ENCODE measurements at places on chromosomes 7 and 10.
A peak's percentile ranks its signal among the peaks of the same experiment; 100 is the strongest.

- DNase-seq: no peak
Observed at GRCh38 chr10:84424731-84425167, 96.4 kb downstream of the CCSER2 start.

- no peak for DNase-seq
Observed at GRCh38 chr10:94013331-94013760, 19.6 kb downstream of the PLCE1 start.

GRCh38 chr7:111090846-111091245 is at the start of gene LRRN3:
TSS of gene LRRN3 (plus strand) at chr7:111091127. CDS start at chr7:111122773, 31,646 bp downstream.
- no peak for DNase-seq

DNA sequence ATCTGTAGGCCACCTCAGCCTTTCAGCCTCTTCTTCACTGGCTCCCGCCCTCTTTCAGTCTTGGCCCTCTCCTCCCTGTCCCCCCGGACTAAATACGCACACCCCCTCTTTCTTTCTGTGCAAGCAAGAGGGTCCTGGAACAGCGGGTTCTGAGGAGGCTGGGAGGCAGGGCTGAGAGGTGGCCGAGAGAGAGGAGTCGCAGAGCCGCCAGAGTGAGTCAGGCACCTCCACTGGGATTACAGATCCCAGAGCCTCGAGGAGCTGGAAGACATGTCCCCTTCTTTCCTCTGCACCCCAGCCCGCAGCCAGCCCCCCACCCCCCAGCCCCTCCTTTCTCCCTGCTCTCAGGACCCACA is 182 bp downstream of the CCDC136 start:
- DNase-seq: no peak

DNA sequence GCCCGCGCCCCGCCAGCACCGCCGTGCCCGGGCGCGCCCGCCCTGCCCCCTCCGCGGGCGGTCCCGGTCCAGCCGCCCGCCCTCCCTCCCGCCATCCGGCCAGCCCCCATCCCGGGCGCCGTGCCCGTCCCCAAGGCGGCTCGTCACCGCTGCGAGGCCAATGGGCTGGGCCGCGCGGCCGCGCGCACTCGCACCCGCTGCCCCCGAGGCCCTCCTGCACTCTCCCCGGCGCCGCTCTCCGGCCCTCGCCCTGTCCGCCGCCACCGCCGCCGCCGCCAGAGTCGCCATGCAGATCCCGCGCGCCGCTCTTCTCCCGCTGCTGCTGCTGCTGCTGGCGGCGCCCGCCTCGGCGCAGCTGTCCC is at the start of gene HTRA1:
TSS of gene HTRA1 (plus strand) at position 187 of the 362 bp plus-strand sequence. CDS start at position 287, 100 bp downstream.
- no peak for DNase-seq

DNA sequence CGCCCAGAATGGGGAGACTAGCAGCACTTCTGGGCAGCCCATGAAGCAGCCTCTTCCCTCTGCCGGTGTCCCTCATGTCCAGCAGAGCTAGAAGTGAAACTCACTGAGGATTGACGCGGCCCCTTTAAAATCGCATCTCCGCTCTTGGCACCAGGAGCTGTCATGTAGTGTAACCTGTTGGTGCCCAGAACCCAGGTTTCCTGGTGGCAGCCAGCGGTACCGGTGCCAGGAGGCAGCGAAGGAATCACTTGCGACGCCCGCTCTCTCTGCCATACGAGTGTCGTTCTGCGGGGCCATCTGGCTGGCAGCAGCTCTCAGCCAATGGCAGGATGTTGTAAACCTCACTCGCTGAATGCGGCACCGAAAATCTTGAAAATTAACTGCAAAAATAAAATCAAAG is 82.7 kb downstream of the CUX1 start:
- no peak for DNase-seq

- DNase-seq: no peak
Observed at GRCh38 chr7:43313628-43314378, 201.4 kb downstream of the HECW1 start.

DNA sequence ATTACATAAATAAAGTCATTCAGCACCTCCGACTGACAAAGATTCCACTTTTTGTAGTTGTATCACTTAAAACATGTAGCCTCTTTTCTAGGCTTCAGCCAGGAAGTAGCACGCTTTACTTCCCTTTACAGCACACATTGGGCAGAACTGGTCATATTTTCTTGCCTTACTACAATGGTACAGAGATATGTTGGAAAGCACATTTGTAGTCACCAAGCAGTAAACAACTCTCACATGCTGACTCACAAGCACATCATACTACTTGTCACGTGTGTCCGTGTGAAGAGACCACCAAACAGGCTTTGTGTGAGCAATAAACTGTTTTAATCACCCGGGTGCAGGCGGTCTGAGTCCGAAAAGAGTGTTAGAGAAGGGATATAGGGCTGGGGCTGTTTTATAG is 1071.8 kb downstream of the DNAJB9 start:
- DNase-seq: no peak

DNA sequence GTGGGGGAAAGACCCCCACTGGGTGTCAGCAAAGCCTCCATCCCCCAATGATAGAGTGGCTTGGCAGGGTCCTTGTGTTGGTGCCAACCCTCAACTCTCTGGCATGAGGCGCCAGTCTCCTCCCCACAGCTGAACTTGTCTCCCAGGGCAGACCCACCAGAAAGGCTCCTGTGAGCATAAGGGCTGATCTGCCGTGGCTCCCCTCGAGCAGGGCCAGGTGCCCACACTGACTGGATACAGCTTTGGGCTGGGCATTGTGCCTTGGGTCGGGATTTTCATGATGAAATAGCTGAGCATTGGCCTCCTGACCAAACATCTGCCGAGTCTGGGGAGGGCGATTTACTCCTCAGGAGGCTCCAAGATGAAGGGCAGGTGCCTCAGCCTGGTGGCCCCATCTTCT is 68.1 kb upstream of the NPTX2 start:
- no peak for DNase-seq

- no peak for DNase-seq
Observed at GRCh38 chr10:14625192-14625631, 149.5 kb downstream of the FAM107B start.

- no peak for DNase-seq
Observed at GRCh38 chr10:132311338-132311939, 3.7 kb upstream of the STK32C start.

DNA sequence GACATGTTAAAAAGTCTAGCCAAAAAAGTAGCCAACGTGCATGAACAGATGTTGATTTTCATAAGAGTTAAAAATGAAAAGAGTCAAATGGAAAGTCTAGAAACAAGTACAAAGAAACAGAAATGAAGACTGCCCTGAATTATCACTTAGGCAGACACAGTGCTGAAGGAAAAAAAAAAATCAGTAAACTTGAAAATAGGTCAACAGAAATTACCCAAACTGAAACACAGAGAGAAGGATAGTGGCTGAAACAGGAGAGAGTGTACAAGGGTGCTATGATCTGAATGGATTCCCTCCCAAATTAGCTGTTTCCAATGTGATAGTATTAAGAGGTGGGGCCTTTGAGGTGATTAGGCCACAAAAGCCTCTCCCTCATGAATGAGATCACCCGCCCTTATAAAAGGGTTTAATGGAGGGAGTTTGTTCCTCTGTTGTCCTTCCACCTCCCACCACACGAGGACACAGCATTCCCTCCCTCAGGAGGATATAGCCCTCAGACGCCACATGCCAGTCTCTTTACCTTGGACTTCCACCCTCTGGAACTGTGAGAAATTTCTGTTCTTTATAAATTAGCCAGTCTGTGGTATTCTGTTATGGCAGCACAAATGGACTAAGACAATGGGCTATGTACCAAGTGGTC is 249.7 kb downstream of the AHR start:
- DNase-seq: no peak

- peak; percentile 49 for DNase-seq
Observed at GRCh38 chr7:20330239-20330927, at the start of gene ITGB8. TSS of gene ITGB8 (plus strand) at chr7:20330900. CDS start at chr7:20331807, 907 bp downstream.

DNA sequence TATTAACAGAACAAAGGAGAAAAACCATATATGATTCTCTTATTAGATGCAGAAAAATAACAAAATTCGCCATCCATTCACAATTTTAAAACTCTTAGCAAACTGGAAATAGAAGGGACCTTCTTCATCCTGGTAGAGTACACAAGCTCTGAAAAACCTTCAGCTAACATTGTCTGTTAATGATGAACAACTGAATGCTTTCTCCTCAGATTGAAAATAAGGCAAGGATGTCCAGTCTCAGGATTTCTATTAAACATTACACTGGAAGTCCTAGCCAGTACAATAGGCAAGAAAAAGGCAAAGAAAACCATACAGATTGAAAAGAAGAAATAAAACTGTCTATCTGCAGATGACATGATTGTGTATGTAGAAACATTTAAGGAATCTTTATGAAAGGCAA is 16.0 kb upstream of the CCNY start:
- DNase-seq: no peak

GRCh38 chr7:128910569-128910945 is at the start of gene KCP:
TSS of gene KCP (minus strand) at chr7:128910709. CDS start at chr7:128910676, 33 bp downstream.
- DNase-seq: no peak

GRCh38 chr7:108455551-108455997 is 662 bp downstream of the NRCAM start:
- no peak for DNase-seq

DNA sequence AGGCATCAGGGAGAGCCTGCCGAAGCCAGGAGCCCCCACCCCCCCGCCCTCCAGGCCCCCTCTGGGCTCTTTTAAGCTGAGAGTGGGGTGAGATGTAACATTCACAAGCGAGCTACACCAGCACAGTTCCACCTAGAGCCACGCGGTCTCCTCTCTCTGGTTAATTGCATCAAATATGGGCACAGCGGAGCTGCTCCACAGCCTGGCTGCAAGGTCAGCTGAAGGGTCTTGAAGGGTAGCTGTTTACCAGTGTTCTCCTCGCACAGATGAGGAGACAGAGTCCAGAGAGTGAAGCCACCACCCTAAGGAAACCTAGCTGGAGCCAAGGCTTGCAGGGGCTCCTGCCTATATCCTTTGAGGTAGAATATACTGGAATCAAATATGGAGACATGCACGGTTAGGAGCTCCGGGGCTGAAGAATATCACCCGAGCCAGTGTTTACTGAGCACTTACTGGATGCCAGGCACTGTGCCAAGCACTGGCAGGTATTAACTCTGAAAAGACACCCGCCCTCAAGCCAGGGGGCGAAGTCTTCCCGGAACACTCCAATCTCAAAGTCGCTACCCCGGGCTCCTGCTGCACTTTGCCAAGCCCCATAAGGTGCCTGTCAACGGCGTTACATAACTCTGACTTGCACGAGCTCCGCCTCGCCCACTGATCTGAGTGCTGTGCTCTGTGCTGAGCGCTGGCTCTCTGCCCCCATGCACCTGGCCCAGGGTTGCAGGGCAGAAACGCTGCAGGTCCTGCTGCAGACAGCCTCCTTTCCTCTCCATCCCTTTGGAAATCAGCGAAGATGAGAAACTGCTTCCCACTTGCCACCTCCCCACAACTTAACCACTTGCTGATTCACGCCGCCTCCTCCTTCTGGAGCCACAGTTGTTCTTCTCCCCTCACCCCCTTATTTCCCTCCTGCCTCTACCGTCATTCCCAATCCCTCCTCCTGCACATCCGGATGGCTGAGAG is 5.4 kb downstream of the CHST15 start:
- no peak for DNase-seq

DNA sequence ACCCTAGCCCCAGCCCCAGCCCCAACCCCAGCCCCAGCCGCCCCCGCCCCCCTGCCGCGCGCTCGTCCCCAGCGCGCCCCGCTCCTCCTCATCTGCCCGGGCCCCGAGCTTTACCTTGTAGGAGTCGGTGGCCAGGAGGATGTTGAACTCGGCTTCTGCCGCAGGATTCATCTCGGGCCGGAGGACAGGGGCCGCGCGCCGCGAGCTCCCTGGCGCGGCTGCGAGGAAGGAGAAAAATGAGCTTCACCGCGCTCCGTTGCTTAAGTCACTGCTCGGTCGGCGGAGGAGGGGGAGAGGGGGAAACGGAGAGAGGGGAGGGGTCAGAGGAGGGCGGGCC is at the start of gene NAMPT:
TSS of gene NAMPT (minus strand) at position 270 of the 337 bp plus-strand sequence. CDS start at position 171, 99 bp downstream.
- no peak for DNase-seq
